ENCODE measurements at places on chromosomes 6 and 20. TPM values are rescaled to one million over a fixed set of nuclear protein-coding genes. Genes with fewer than 3 reads are reported as not detected.

- peak overlapping the region; percentile 82 for H3K27ac ChIP-seq
- no peak overlapping the region for H3K4me3 ChIP-seq
- no peaks in the 10 kb centered on the region for H3K36me3 ChIP-seq
- H3K4me1 ChIP-seq = peaks cover 41% of the 10 kb centered on the region
- no peak for DNase-seq
Measured at GRCh38 chr6:40584741-40585140, 2.4 kb downstream of the LRFN2 start.

GRCh38 chr6:29641430-29642148 lies 8.6 kb upstream of the GABBR1 start:
- no peak overlapping the region for H3K4me3 ChIP-seq
- peaks cover 3% of the 10 kb centered on the region for H3K27me3 ChIP-seq
- no peak overlapping the region for H3K27ac ChIP-seq
- DNase-seq = no peak

- DNase-seq = no peak
- no peak overlapping the region for H3K27ac ChIP-seq
- no peak overlapping the region for H3K4me3 ChIP-seq
- no peaks in the 10 kb centered on the region for H3K4me1 ChIP-seq
Measured at GRCh38 chr6:33050014-33050810, 23.2 kb downstream of the HLA-DPA1 start.

- H3K27ac ChIP-seq = no peak overlapping the region
- DNase-seq = no peak
- no peaks in the 10 kb centered on the region for H3K36me3 ChIP-seq
- no peaks in the 10 kb centered on the region for H3K27me3 ChIP-seq
- no peaks in the 10 kb centered on the region for H3K4me1 ChIP-seq
- H3K4me3 ChIP-seq = no peak overlapping the region
Measured at GRCh38 chr6:33665957-33666356, 44.8 kb downstream of the ITPR3 start.

DNA sequence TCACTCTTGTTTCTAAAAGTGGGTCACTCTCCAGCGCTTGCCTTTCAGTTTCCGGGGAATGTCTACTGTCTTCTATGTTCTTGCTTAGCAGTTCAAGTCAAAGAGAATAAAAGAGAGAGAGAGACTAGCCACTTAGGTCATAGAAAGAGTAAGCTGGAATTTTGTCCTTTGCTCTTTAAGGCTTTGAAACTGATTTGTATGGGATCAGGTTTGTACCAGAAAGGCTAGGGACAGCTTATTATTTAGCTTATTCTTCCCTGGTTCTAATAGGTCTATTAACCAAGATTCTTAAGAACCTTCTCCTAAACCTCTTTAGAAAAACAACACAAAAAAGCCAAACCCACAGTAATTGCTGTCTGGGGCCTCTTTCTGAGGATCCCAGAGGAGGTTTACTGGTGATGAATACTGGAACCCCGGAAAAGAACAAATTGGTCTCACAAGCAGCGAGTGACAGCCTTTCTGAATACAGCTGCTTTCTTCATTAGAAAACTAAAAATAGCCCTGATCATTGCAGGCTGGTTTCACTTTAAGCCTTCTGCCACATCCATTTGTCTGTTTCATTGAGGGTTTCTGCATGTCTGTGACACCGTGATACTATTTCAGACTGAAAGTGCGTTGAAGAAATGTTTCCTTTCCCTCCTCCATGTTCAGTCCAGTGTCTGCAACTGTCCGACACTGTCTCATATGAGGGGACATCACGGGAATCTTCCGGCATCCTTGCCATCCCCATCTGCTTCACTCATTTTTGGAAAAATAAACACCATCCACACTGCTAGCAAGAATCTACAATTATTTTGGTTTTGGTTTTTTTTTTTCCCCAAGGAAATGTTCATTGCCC lies 75.1 kb upstream of the ATXN1 start:
- no peaks in the 10 kb centered on the region for H3K27me3 ChIP-seq
- H3K36me3 ChIP-seq = no peaks in the 10 kb centered on the region
- H3K4me3 ChIP-seq = no peak overlapping the region
- H3K27ac ChIP-seq = no peak overlapping the region

DNA sequence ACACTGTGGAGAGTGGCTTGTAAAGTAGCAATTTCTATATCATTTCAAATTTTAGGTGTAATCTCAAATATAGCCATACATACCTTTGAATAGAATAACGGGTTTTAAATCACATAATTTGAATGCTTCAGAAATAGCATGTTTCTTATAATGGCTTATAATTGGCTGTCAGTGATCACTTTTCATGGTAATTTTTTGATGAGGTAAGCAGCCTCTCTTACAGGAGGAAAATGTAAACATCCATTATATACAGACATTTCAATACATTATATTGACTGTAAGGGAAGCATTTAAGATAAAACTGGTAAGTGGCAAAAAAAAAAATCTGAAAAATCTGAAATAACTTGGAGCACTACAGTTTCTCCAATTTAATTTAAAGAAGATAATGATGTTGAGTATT lies 67.8 kb upstream of the PHACTR2 start:
- no peak overlapping the region for H3K4me3 ChIP-seq
- H3K4me1 ChIP-seq = no peaks in the 10 kb centered on the region
- no peaks in the 10 kb centered on the region for H3K36me3 ChIP-seq
- no peaks in the 10 kb centered on the region for H3K27me3 ChIP-seq
- no peak for DNase-seq

- H3K4me1 ChIP-seq = no peaks in the 10 kb centered on the region
- no peak overlapping the region for H3K4me3 ChIP-seq
- DNase-seq = no peak
- peak overlapping the region; percentile 6 for H3K27ac ChIP-seq
Measured at GRCh38 chr20:8322662-8323217, 190.7 kb downstream of the PLCB1 start.

DNA sequence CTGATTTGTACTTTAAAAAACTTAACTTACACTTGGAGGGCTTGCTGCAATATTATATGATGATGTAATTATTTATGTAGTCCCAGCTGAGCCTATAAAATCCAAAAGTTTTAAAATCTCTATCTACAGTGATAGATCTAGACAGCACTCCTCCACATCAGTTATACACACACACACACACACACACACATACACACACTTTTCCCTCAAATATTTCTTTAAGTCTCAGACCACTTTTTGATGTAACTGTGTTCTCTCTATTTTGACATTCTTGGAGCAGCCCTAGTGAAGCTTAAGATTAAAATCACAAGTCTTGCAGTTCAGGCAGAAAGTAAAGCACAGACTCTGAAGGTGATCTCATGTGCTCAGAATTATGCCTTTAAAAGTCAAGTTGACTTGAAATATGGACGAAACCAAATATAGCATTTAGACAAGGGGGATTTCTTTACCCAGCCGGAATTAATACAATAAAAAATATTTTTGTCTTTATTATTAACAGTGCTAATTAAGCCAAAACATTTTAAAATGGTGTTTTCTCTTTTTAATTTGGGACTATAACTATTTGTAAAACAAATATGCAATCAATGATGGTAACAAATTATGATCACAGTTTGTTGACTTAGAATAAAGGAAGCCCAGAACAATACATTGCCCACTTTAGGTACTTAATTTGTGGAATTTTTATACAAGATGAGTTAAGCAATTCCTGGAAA lies 63.5 kb upstream of the TMEM30A start:
- H3K4me3 ChIP-seq = no peak overlapping the region
- H3K4me1 ChIP-seq = peaks cover 11% of the 10 kb centered on the region
- H3K27ac ChIP-seq = no peak overlapping the region
- no peaks in the 10 kb centered on the region for H3K36me3 ChIP-seq
- H3K27me3 ChIP-seq = no peaks in the 10 kb centered on the region
- no peak for DNase-seq

GRCh38 chr20:63477061-63477616 lies 4.7 kb upstream of the KCNQ2 start:
- H3K27ac ChIP-seq = no peak overlapping the region
- DNase-seq = peak; percentile 50
- H3K36me3 ChIP-seq = no peaks in the 10 kb centered on the region
- H3K27me3 ChIP-seq = 0 out of 2 replicates have a peak, but pooled peaks cover 1% of the 10 kb centered on the region
- H3K4me3 ChIP-seq = no peak overlapping the region
- no peaks in the 10 kb centered on the region for H3K4me1 ChIP-seq

DNA sequence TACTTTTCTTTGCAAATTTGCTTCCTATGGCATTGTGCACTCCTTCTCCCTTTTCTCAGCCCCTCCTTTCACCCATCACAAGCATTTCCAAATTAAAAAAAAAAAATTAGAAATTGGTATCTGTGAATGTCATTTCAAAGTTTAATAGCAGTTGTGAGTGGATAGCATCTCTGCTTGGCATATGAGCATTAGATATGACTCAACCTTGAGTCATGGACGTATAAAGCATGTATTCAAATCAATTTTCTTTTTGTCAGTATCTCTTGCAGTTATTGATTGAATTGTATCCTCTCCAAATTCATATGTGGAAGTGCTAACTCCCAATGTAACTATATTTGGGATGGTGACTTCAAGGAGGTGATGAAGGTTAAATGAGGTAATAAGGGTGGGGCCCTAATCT lies 60.1 kb upstream of the MAP3K7 start:
- H3K36me3 ChIP-seq = no peaks in the 10 kb centered on the region
- DNase-seq = no peak
- no peak overlapping the region for H3K27ac ChIP-seq
- H3K4me3 ChIP-seq = no peak overlapping the region
- H3K27me3 ChIP-seq = no peaks in the 10 kb centered on the region

DNA sequence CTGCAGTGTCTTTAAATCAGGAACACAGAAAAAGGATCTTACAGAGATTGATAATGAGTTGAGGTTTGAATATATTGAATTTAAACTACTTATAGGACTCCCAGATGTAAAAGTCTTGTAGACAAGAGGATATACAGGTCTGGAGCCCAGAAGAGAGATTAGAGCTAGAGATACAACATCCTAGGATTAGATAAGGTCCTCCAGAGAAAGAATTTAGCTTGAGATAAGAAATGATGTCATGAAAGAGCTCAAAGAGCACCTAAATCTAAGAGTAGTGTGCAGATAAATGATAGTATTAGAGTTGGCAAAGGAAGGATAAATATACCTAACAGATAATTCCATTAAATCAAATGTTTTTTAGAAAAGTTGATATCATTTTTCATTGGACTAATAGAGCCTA lies 23.9 kb downstream of the EPM2A start:
- no peak overlapping the region for H3K27ac ChIP-seq
- H3K4me1 ChIP-seq = no peaks in the 10 kb centered on the region
- no peaks in the 10 kb centered on the region for H3K36me3 ChIP-seq
- no peaks in the 10 kb centered on the region for H3K27me3 ChIP-seq

- no peaks in the 10 kb centered on the region for H3K36me3 ChIP-seq
- H3K27ac ChIP-seq = no peak overlapping the region
- no peak overlapping the region for H3K4me3 ChIP-seq
- no peak for DNase-seq
Measured at GRCh38 chr6:14792118-14792955, 453.5 kb upstream of the JARID2 start.

GRCh38 chr20:38471987-38472512 lies 593 bp upstream of the RALGAPB start:
- H3K27me3 ChIP-seq = no peaks in the 10 kb centered on the region
- H3K4me1 ChIP-seq = no peaks in the 10 kb centered on the region
- H3K4me3 ChIP-seq = peak overlapping the region; percentile 89

DNA sequence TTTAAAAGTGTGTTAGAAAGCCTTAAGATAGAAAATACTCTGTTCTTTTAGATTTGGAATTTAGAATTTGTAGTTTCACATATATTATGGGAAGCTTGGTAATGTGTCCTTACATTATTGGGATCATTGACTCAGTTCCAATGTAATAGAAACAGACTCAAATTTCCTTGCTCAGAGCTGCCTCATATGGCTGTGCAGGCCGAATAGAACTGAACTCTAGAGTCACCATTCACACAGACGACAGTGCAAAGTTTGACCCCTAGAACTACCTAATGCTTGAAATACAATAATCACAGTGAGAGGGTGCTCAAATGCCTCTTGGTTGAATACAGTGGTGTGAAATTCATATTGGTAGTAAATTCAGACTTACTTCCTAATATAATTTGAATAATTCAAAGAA lies 482.7 kb upstream of the CITED2 start:
- no peaks in the 10 kb centered on the region for H3K27me3 ChIP-seq
- H3K4me3 ChIP-seq = no peak overlapping the region
- H3K36me3 ChIP-seq = no peaks in the 10 kb centered on the region
- no peaks in the 10 kb centered on the region for H3K4me1 ChIP-seq
- no peak overlapping the region for H3K27ac ChIP-seq
- DNase-seq = no peak

DNA sequence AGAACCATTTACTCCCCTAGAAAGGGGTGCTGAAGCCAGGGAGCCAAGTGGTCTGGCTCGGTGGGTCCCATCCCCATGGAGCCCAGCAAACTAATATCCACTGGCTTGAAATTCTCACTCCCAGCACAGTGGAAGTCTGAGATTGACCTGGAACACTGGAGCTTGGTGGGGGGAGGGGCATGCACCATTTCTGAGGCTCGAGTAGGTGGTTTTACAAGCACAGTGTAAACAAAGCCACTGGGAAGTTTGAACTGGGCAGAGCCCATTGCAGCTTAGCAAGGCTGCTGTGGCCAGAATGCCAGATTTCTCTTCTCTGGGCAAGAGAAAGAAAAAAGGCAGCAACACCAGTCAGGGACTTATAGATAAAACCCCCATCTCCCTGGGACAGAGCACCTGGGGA lies 855.8 kb upstream of the CITED2 start:
- H3K36me3 ChIP-seq = no peaks in the 10 kb centered on the region
- no peak overlapping the region for H3K4me3 ChIP-seq
- peaks cover 14% of the 10 kb centered on the region for H3K4me1 ChIP-seq
- no peaks in the 10 kb centered on the region for H3K27me3 ChIP-seq
- DNase-seq = no peak

- H3K36me3 ChIP-seq = no peaks in the 10 kb centered on the region
- H3K27ac ChIP-seq = no peak overlapping the region
- no peak for DNase-seq
- H3K4me1 ChIP-seq = no peaks in the 10 kb centered on the region
- no peaks in the 10 kb centered on the region for H3K27me3 ChIP-seq
Measured at GRCh38 chr6:50301307-50301706, 251.6 kb upstream of the DEFB112 start.

GRCh38 chr6:168243812-168244376 lies 75.7 kb downstream of the DACT2 start:
- no peaks in the 10 kb centered on the region for H3K27me3 ChIP-seq
- H3K36me3 ChIP-seq = no peaks in the 10 kb centered on the region
- no peaks in the 10 kb centered on the region for H3K4me1 ChIP-seq
- no peak for DNase-seq
- H3K27ac ChIP-seq = no peak overlapping the region

DNA sequence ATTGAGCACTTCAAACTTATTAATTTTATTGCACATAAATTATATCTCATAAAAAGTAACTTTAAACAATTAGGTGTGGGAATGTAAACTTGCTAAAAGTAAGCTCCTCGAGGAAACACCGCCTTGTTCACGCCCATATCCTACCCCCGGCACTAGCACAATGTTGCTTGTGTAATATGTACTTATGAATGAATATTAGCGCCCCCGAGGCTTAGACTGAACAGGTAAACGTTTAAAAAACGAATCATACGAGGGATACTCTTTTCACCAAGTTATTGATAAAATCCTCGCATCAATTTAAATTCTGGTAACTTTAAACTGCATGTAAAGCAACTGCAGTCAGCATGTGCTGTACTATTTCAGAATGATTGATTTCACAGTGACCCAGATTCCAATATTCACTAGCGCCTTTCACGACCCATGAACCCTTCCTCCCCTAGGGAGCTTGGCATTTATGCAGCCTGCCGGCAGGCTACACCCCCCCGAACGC lies 637 bp downstream of the TFB1M start:
- H3K36me3 ChIP-seq = peaks cover 37% of the 10 kb centered on the region
- peaks cover 15% of the 10 kb centered on the region for H3K4me1 ChIP-seq
- DNase-seq = no peak
- H3K27ac ChIP-seq = peak overlapping the region; percentile 94
- H3K27me3 ChIP-seq = no peaks in the 10 kb centered on the region

RING1 gene
- 55.1 TPM for polyA plus RNA-seq

CNKSR3 gene
- 1.6 TPM for polyA plus RNA-seq

SSTR4 gene
- polyA plus RNA-seq = not detected

CAPN11 gene
- polyA plus RNA-seq = not detected

TOMM34 gene
- 40.5 TPM for polyA plus RNA-seq

LY6G6D gene
- not detected for polyA plus RNA-seq

CD93 gene
- polyA plus RNA-seq = 0.02 TPM

Measured in SK-N-SH (cell line).